Stimulated activated CD8-positive, alpha-beta memory T cell treated with anti-CD3 and anti-CD28 coated beads, Interleukin-15, amount 100 ng/mL, for 48 hours (primary cell): ENCODE measurements at places on chromosomes 4 and X.

GRCh38 chr4:155305619-155306018 is 71.1 kb downstream of the MAP9 start:
- no peak for DNase-seq

DNA sequence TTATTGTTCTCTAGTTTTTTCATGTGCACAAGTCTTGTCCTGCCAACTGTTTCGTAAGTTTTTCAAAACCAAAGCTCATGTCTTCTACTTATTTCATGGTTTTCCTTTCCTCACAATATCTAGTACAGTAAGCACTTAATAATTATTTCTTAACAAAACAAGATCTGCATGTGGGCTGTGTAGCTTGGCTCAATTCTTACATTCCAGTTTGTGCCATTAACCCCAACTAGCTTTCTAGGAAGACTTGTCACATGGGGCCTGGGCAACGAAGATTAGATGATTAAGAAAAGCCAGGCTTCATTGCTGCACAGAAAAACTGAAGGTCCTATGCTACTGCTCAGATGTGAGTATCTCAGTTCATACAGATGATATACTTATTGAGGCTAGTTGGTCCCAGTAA is 155.3 kb upstream of the TEX13A start:
- DNase-seq, result no peak

GRCh38 chrX:112270991-112271390 is 188.4 kb upstream of the TRPC5 start:
- no peak for DNase-seq

- DNase-seq, result no peak
Measured at GRCh38 chr4:9594948-9595347, 150.7 kb downstream of the DEFB131A start.

GRCh38 chr4:118033148-118034052 is 886 bp upstream of the NDST3 start:
- DNase-seq, result no peak

DNA sequence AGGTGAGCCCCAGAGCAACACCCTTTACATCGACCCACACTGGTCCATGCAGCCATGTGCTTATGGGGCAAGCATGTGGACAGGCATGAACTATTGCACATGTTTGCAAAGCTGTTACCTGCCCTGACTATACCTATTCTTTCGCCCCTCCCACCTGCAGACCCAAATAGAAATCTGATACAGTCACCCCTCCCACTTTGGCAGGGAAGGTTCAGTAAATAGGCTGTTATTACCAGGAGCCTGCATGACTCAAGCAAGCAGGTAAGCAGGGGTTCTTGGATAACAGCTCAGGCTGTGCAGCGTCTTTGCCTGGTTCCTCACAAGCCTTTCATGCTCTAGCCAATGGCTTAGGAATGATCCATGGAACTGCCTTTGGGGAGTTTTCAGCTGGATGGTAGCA is 122.7 kb upstream of the DIPK2B start:
- no peak for DNase-seq

DNA sequence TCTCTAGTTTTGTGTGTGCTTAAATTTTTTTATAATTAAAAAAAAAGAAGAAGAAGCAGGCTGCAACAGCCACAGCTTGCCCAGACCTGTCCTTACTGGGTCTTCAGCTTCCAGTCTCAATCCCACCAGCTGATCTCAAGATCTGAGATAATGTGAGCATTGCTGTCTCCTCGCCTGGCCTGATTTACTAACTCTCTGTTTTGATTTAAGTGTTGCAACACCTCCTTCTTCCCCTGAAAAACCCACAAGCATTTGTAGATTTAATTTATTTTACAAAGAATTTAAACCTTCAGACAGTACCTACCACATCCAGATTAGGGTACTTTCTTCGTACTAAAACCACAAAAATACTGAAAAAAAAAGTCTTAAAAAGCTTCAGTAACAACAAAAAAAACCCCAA is 38.0 kb downstream of the FAM241A start:
- DNase-seq, result no peak
